ENCODE measurements at places on chromosomes 4 and X.

GRCh38 chrX:102808336-102808735, 87.8 kb downstream of the GPRASP3 start:
- no peak for DNase-seq

DNA sequence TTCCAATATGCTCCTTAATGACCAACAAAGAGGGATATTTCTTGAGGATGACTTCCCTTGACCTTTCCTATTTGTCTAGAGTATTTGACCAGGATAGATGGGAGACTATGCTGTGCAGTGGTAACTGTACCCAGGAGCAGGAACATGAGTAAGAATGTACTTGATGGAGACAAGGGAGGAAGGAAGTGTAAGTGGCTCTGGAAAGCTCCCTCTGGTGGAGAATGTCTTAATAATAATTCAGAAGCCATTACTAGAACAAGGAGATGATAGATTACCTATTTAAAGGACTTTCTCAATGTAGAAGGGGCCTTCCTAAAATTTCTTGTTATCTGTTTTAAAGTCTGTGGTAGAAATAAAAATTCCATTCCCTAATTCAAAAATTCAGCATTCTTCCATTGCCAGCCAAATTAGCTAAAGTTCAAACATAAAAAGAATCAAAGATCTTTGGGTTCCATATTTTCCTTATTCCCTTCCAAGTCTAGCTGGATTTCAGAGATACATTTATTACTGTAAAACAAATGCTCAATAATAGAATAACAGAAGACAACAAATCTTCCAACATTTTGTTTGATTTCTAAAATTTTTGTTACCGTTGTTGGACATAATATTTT, 83.8 kb downstream of the GRID2 start:
- DNase-seq = no peak

GRCh38 chrX:121307449-121307848, 260.0 kb downstream of the GLUD2 start:
- DNase-seq = no peak

DNA sequence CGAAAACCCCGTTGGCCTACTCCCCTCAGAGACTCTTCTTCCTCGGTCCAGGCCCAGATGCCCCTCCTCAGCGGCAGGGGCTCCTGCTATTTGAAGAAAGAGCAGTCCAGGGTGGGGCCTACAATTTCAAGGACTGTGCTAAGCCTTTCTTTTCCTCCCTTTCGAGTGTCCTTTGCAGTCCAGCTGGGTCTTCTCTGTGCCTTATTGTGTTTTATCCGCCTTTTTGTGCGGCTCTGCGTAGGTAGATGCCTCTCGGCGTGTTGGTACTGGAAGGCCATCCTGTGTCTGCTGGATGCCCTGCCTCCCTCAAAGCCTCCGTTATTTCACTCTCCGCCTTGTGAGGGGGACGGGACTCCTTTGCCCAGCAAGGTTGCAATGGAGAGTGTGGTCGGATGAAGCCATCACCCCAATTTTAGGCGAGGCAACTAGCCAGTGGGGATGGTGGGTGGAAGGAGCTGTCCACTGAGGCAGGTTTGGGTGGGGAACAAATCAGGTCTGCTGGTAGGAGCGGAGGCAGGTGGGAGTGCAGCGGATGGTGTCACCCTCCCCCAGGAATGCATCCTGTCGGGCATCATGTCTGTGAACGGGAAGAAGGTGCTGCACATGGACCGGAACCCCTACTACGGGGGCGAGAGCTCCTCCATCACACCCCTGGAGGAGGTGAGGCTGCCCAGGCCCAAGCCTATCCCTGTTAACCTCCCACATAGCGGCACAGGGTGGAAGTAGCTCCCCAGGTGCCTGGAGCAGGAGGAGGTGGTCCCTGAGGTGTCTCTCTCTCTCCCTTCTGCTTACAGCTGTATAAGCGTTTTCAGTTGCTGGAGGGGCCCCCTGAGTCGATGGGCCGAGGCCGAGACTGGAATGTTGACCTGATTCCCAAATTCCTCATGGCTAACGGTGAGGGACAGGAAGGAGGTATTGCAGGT, 1.3 kb downstream of the GDI1 start:
- no peak for DNase-seq

- DNase-seq = no peak
Measured at GRCh38 chr4:168411318-168412150, 68.8 kb downstream of the DDX60L start.

DNA sequence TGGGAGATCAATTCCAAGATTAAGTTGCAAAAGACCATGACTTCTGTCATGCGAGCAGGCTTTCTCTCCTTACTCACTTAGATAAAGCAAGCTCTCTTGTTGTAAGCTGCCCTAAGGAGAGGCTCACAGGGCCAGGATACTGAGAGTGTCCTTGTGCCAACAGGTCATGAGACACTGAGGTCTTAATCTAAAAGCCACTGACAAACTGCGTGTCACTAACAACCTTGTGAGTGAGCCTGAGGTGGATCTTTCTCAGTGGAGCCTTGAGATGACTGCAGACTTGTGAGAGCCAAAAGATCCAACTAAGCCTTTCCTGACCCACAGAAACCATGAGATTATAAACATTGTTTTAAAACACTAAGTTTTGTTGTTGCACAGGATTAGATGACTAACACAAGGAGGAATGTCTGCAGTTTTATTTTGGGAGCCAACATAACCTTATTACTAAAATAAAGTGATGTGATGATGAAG, 170.5 kb downstream of the SLC39A8 start:
- no peak for DNase-seq

DNA sequence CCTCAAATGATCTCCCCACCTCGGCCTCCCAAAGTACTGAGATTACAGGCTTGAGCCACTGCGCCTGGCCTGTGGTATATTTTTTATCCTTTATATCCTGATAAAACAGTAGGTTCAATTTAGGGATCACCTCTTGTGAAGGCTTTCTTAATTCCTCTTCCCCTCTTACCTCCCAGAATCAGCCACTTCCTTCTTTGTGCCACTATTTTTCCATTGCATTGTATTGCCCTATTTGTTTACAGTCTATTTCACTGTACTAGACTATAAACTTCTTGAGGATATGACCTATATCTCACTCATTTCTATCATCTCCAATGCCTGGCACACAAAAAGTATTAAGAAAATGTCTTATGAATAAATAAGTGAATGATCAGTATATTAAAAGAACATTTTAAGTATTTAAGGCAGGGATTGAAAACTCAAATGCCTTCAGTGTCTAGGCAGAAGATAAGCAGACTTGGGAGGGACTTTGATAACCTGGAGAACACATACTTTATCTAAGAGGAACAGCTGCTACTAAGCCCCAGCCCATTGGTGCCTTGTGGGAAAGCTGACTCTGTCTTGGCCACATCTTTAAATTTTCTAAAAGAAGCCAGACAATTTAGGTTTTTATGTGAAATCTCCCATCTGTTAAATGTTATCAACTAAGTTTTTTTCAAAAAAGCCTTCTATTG, 82.3 kb upstream of the OGT start:
- no peak for DNase-seq

DNA sequence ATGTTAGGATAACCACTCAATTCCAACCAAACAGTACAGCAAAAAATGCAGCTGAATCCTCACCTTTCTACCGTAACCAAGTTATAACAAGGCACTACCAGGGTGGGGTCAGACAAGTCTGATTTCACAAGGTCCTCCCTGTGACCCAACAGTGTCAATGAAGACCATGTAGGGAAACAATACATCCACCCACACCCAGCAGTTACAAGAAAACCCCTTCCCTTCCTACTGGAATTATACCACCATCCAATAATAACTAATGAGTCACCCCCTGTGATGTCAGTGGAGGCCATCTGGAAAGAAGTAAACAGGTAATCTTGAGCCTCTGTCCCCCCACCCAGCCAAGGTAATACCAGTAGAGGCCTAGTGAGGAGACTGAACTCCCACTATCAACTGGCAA, 117.6 kb downstream of the FGF16 start:
- no peak for DNase-seq

- no peak for DNase-seq
Measured at GRCh38 chr4:151833174-151833573, 72.4 kb upstream of the GATB start.

- DNase-seq = no peak
Measured at GRCh38 chr4:166501941-166502382, 628.9 kb downstream of the TLL1 start.

DNA sequence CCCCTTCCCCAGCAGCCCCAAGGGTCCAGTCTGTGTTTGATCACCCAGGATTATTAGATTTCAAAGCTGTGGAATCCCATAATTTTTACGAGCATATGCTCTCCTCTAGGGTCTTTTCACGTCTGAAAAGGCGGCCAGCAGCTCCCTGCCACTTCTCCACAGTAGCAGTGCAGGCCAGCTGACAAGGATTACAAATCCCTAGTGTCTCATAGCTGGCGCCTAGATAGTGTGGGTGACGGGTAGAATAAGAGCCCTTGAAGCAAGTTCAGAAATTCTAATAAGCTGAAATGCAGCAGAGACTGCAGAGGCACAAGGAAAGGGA, 79.4 kb downstream of the RLIM start:
- no peak for DNase-seq

- DNase-seq = no peak
Measured at GRCh38 chrX:97027384-97027922, 143.7 kb downstream of the RPA4 start.

DNA sequence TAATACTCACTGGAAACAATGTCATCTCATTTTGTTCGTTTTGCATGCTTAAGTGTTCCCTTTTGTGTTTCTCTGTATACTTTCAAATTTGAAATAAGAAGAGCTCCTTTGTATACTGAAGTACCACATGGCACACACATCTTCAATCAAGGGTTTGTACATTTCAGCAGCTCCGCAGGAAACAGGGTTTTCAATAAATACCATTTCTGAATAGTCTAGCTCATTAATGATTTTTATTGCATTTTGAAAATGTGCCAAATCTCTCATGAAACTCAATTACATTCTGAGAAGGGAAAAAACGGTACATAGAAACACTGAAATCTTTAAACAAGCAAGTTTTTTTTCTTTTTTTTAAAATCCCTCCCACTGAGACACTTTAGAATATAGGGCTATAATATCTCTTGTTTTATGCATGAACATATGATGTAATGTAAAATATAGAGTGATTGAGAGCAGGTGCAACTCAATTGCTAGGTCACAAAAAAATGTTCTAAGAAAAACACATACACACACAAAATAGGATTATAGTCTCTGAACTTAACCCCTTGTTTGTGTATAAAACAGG, 914.2 kb upstream of the PCDH7 start:
- DNase-seq = no peak

DNA sequence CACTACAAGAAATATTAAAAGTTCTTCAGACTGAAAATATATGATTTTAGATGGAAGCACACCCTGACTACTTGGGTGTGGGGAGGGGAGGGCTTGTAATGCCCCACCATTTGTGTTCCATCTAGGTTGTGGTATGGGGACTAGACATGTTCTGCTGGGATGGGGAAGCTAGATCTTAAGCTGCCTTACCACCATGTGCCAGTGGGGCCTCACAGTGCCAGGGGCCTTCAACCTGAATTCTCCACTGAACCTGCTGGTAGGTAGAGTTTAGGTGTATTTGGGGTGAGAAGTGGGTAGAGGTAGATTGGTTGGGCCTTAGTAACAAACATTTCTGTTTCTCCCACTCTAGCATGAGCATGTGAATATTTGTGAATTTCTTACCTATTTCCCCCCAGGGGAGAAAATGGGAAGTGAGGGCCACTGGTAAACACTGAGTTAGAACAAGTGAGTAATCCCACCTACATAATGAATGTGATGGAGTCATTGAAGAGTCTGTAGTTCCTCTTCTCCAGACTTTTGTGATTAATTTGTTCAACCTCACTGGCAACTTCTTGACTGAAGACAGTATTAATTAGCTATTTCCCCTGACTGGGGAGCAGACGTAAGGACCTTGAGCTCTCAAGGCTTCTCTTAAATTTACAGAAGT, 44.0 kb downstream of the BRCC3 start:
- DNase-seq = no peak

DNA sequence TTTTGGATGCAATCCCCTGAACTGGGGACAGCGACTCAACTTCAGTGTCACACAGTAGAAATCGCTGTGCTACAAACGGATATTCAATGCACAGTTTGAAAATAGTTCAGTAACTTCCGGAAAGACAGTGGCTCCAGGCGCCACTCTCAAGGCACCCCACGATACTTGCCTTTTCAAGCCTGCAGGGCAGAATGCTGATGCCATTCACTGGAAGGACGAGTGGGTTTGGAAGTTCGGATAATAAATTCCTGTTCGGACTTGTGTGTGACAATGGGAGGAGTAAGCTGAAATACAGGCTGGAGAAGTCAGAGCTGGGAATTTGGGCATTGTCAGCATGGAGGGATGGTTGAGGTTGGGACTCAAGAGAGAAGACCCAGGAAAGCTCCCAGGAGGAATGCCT, 64.3 kb upstream of the HELT start:
- no peak for DNase-seq
